ENCODE measurements at places on chromosomes 1 and 21.

- DNase-seq, result no peak
Observed at GRCh38 chr21:38266732-38267131, 9.9 kb downstream of the KCNJ15 start.

GRCh38 chr1:2194898-2195673 lies 514 bp upstream of the FAAP20 start:
- DNase-seq, result peak; percentile 63

DNA sequence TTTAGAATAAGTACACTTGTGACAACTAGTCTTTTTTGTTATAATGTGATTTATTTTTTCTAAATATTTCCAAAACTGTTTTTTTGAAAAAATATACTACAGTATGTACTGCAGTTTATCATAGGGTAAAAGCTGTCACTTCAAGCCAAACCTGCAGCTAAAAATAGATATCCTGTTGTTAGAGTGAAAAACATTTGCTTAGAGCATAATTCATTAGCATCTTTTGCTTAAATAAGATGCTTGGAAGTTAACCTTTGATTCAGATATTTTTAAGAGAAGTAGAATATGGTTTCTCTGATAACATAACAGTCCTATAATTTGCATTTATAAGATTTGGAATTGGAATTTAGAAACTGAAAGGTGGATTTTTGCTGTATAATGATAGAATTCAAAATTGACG lies 21.5 kb downstream of the PRKACB start:
- no peak for DNase-seq

DNA sequence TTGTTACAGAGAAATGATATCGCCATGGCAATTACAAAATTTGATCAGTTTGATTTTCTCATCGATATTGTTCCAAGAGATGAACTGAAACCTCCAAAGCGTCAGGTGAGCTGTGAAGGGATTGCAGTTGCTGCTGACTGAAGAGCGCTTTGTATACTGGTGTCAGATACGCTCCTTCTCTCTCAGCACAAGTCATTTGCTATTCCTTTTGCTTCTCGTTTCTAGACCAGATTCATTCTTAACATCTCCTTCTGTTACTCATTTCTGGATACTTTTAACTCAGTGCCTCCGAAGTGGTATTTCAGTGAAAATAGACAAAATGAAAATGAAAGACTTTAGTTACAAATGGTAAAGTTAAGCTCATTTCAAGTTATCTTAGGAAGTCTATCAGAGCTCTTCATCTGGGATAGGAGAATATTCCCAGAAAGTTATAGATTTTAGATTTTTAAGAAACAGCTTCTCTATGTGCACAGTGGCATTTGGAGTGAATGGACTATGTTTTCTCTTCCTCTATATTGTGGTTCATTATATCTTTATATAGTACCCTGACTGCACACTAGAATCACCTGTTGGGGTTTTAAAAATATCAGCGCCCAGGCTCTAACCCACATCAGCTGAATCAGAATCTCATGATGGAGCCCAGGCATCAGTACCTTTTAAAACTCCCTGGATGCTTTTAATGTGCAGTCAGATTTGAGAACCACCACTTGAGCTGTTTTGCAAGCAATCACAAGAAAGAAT lies 30.3 kb upstream of the KCNQ4 start:
- DNase-seq, result no peak

GRCh38 chr1:84103197-84103992 lies 40.7 kb upstream of the PRKACB start:
- DNase-seq, result no peak

- no peak for DNase-seq
Observed at GRCh38 chr21:45306832-45307571, 19.3 kb upstream of the POFUT2 start.

DNA sequence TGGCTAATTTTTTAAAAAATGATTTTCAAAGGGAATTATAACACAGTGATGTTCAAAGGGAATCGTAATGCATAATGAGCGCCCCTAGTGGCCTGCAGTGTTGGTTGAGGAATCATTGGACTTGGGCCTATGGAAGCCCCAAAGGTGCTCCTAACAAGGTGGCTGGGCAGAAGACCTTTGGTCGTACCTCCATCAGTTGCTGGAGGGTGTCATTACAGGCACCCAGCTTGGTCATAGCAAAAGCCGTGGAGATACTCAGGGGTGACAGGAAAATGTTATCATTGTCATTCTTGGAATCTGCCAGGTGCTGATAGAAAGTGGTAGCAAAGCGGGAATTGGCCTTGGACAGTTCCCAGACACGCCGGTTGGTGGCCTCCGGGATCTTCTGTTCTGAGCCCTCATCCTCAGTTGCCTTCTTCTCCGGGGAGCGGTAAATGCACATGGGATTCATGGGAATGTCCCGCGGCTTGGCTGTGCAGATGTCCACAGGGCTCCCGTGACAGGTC lies 2.7 kb downstream of the SERPINC1 start:
- DNase-seq, result peak; percentile 48

DNA sequence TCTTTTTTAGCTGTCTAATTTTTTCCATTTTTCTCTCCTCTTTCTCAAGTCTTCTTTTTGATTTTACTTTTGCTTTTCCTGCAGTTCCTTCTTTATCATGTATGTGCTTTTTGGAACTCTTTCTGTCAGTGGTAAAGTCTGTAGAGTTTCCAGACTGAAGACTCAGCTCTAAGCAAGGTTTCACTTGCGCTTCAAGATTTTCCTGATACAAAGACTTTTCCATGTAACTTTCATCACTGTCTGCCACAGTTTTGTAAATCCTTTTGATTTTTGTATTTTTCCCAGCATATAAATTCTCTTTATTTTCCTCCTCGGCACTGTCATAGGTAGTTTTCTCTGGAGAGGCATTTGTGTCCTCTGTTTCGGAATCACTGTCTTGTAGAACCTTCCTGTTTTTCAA lies 5.5 kb downstream of the CLSPN start:
- DNase-seq, result no peak

- DNase-seq, result no peak
Observed at GRCh38 chr21:17616831-17617230, 4.1 kb upstream of the BTG3 start.

GRCh38 chr1:4513685-4514084 lies 140.7 kb upstream of the AJAP1 start:
- DNase-seq, result no peak

DNA sequence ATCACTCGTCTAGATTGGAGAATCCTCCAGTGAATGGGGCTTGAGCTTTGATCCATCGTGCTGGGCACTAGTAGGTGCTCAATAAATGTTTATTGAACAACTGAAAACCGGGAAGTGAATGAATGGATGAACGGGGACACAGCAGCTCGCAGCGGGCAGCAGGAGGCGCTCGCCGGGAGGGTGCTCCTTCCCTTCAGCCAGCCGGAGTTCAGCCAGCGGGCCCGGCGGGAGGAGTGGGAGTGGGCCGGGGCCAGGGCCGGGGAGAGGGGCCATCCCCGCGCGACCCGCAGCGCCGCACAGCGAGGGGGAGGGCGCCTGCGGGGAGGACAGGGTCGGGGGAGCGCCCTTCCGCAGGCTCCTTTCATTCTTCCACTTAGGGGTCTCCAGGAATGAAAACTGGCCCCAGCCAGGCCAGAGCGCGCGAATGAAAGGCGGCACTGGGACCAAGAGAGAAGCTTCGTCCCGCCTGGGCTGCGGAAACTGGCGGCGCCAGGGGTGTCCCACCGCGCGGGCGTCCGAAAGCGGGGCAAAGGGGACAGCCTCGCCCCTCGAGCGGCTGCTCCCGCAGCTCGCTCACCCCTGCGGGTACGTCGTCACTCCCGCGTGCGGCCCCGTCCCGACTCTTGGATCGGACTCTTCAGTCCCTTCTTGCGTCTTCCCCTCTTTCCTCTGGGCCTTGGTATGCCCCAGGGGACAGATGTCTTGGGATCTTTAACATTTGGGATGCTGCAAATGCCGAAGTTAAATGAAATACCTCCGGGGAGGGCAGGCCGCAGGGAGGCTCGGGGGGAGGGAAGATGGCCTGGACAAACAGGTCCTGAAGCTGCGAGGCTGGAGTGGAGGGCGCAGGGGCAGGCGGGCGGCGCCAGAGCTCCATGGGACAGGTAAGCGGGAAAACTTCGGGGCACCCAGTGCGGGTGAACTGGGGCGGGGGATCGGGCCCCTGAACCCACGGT lies 3.6 kb upstream of the INAVA start:
- peak; percentile 16 for DNase-seq

GRCh38 chr1:33735624-33736023 lies 128.3 kb upstream of the HMGB4 start:
- peak; percentile 9 for DNase-seq

All from NCI-H526 treated with DMSO at 0.1 percent for 48 hours (cell line).